ENCODE measurements at places on chromosomes 5 and 9. TPM values are rescaled to one million over a fixed set of nuclear protein-coding genes. Genes with fewer than 3 reads are reported as not detected.

The TAF11L13 gene
- total RNA-seq = 0.28 TPM

The ZDHHC11 gene
- total RNA-seq = 1.7 TPM

The FOXI1 gene
- under 0.01 TPM for total RNA-seq

The PCDHA6 gene
- 3.1 TPM for total RNA-seq

The NEUROG1 gene
- total RNA-seq = not detected

The ACTBL2 gene
- 0.19 TPM for total RNA-seq

The LCN12 gene
- total RNA-seq = not detected

The MARCHF6 gene
- 69.9 TPM for total RNA-seq

The CTSV gene
- total RNA-seq = 0.38 TPM

The FOCAD gene
- total RNA-seq = 60.2 TPM

The IL13 gene
- not detected for total RNA-seq

The DOK3 gene
- total RNA-seq = 6.8 TPM

The PCDHB12 gene
- 0.28 TPM for total RNA-seq

The NAIP gene
- total RNA-seq = 0.96 TPM

The PCBD2 gene
- total RNA-seq = 2.5 TPM

The FAM221B gene
- not detected for total RNA-seq

The TMEM174 gene
- not detected for total RNA-seq

The S1PR3 gene
- 26.8 TPM for total RNA-seq

The PCDHGA7 gene
- total RNA-seq = 3.7 TPM

The KCNN2 gene
- not detected for total RNA-seq

The EMB gene
- total RNA-seq = 15.9 TPM

The HEMGN gene
- total RNA-seq = not detected
